Thoracic aorta endothelial cell (primary cell): ENCODE measurements at places on chromosomes 2 and 18. TPM values are rescaled to one million over a fixed set of nuclear protein-coding genes. Genes with fewer than 3 reads are reported as not detected.

The C1GALT1C1L gene
- 0.50 TPM in 1 of 2 replicates, not detected in the other for total RNA-seq

The CASP10 gene
- total RNA-seq, result 38.4 and 53.3 TPM in 2 replicates

The GALNT3 gene
- total RNA-seq, result 0.13 and 0.36 TPM in 2 replicates

The UGT1A4 gene
- not detected in 2 replicates for total RNA-seq

The NPHP1 gene
- total RNA-seq, result 6.1 and 7.9 TPM in 2 replicates

The HES6 gene
- 4.7 and 4.8 TPM in 2 replicates for total RNA-seq

The RGPD3 gene
- 0.53 and 0.79 TPM in 2 replicates for total RNA-seq

The CD8B2 gene
- not detected in 2 replicates for total RNA-seq

The IL36A gene
- total RNA-seq, result not detected in 2 replicates

The GALR1 gene
- not detected in 2 replicates for total RNA-seq

The RNMT gene
- total RNA-seq, result 26.9 and 28.9 TPM in 2 replicates

The FLACC1 gene
- 0.93 and 2.3 TPM in 2 replicates for total RNA-seq

The ANKRD30B gene
- not detected in 2 replicates for total RNA-seq

The SULT1C4 gene
- total RNA-seq, result 4.7 and 8.0 TPM in 2 replicates

The MAB21L4 gene
- total RNA-seq, result under 0.01 TPM in 1 of 2 replicates, not detected in the other

The CYS1 gene
- total RNA-seq, result 0.07 TPM in 1 of 2 replicates, not detected in the other

The NPAS2 gene
- total RNA-seq, result 34.9 and 35.6 TPM in 2 replicates

The METTL4 gene
- total RNA-seq, result 16.1 and 19.3 TPM in 2 replicates

The PSMA8 gene
- not detected in 2 replicates for total RNA-seq

The SPP2 gene
- total RNA-seq, result not detected in 2 replicates

The TMEM163 gene
- 1.9 and 5.2 TPM in 2 replicates for total RNA-seq

The SESTD1 gene
- 43.2 and 47.9 TPM in 2 replicates for total RNA-seq

The KIAA2012 gene
- total RNA-seq, result not detected in 2 replicates

The DNAJC5G gene
- total RNA-seq, result not detected in 2 replicates
